Activated CD4-positive, alpha-beta T cell treated with anti-CD3 and anti-CD28 coated beads, Interleukin-2, Interleukin-4, amounts not matched to agents 100 ng/mL and 50 ng/mL, durations not matched to agents 16 hours and 8 hours (primary cell): ENCODE measurements at places on chromosomes 3 and 15.

DNA sequence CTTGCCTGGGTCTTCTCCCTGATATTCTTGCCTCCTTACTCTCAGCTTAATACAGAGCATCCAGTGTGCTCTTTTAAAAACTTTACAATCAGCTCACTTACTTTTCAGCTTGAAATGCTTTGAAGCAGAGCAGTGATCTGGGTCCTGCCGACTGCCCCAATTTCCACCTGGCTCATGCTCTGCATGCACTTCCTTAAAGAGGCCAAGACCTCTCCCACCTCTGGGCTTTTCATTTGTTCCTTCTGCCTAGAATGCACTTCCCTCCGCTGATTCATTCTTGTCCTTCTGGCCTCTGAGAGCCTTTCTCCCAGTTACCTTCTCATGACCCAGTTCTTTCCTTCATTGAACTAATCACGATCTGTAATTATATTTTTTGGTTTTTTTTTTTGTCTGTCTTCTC, 1.9 kb upstream of the CCNDBP1 start:
- no peak for DNase-seq

DNA sequence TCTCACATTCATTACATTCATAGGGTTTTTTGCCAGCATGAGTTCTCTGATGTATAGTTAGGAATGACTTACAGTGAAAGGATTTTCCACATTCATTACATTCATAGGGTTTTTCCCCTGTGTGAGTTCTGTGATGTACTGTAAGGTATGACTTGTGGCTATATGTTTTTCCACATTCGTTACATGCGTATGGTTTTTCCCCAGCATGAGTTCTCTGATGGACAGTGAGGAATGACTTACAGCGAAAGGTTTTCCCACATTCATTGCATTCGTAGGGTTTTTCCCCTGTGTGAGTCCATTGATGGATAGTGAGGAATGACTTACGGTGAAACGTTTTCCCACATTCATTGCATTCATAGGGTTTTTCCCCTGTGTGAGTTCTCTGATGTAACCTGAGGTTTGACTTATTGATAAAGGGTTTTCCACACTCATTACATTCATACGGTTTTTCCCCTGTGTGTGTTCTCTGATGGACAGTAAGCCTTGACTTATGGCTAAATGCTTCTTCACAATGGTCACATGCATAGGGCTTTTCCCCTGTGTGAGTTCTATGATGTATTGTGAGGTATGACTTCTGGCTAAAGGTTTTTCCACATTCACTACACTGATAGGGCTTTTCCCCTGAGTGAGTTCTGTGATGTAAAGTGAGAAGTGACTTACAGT, 47.4 kb downstream of the ZNF717 start:
- DNase-seq, result no peak

DNA sequence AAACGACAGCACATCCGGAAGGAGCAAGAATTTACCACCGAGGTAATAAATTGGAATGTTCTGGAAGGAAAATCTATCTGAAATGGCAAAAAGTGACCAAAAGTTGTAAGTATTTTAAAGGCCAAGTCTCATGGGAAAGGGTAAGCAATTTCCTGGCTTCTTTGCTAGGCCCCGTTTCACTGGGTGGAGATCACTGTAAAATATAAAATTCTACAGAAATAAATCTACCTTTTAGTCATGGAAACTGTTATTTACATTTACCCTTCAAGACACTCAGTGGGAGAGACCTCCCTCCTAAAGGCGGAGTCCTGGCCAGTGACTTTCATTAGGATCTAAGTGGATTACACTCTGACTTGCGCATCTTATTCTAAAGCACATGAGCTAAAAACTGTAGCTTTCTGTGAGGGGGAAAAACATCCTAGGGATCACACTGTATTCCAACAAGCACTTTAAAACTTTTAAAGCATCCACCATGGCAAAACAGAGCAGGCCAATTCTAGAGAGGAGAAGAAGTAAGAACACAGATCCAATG, 28.8 kb downstream of the LYZL4 start:
- DNase-seq, result no peak

- peak; percentile 71 for DNase-seq
Measured at GRCh38 chr3:53375019-53375418, 27.7 kb upstream of the DCP1A start.

DNA sequence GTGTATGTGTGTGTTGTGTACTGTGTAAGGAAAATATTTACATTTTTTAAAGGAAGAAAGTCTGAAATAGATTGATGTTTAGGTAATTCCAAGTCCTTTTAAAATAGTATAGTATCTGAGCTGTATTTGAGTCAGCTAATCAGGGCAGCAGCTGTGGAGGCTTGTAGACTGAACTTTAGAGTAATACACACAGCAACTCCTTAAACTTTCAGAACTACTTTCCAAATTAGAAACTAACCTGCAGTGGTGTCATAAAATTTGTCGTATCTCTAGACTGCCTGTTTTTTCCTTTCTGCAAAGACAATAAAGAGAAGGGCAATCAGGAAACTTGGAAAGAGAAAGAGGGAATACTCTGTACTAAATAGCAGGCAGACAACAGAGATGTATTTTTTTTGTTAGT, 391.0 kb upstream of the AZI2 start:
- no peak for DNase-seq
